ENCODE measurements at places on chromosomes 7 and 10. TPM values are rescaled to one million over a fixed set of nuclear protein-coding genes. Genes with fewer than 3 reads are reported as not detected.

- no peak for DNase-seq
Measured at GRCh38 chr10:16993186-16993585, 136.4 kb downstream of the CUBN start.

ADCK2 gene
- 17.6 TPM for total RNA-seq

DNA sequence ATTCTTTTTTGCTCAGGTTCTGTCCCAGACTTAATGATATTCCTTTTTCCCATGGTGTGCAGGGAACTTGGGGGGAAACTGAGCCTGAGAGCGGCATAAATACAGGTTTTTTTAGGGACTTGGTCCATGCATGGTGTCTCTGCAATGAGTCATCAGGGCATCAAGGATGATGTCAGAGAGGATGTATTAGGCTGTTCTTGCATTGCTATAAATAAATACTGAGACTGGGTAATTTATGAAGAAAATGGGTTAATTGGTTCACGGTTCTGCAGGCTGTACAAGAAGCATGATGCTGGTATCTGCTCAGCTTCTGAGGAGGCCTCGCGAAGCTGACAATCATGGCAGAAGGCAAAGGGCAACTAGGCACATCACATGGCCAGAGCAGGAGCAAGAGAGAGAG, 185.4 kb downstream of the RAB11FIP2 start:
- no peak for DNase-seq

GRCh38 chr7:150931199-150931869, 46.8 kb downstream of the KCNH2 start:
- DNase-seq: no peak

GRCh38 chr7:100132697-100133151, 6.0 kb downstream of the MBLAC1 start:
- DNase-seq: peak; percentile 50

GRCh38 chr10:30528429-30528786, 94.4 kb downstream of the MAP3K8 start:
- no peak for DNase-seq

GRCh38 chr7:623464-623863, 103.0 kb upstream of the DNAAF5 start:
- no peak for DNase-seq

DNA sequence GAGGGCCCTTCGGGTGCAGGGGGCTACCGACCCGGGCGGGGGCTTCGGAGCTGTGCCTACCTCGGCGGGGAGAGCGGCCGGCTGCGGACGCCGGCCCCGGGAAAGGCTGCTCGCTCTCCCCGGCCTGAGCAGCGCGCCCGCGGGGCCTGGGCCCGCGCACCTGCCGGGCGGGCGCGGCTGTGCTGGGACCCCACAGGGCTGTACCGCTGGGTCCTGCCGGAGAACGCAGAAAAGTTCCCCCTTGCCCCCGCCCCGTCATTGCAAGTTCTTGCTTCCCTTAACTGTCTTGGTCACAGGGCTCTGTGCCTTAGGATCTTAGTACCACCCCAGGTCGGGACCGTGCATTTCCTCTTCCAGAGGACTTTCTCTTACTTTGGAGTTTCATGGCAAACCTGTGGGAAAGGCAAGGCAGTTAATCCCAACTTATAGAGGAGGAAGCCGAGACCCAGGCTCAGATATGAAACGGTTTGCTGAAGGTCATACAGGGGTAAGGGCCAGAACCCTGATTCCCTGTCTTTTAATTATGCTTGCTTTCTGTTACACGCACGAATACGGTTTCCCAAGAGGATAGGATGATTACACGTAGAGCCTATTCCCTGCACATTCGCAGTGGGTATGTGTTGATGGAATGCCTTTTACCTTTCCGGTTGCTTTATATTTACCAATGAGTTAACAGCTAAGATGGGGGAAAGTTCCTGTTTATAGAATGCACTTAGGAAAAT, 652 bp downstream of the PCGF5 start:
- no peak for DNase-seq

Measured in activated B cell treated with CpG ODN at 0.5 μM for 24 hours (primary cell).